Neuronal stem cell (in vitro differentiated cells): ENCODE measurements at places on chromosomes 16 and 17.

DNA sequence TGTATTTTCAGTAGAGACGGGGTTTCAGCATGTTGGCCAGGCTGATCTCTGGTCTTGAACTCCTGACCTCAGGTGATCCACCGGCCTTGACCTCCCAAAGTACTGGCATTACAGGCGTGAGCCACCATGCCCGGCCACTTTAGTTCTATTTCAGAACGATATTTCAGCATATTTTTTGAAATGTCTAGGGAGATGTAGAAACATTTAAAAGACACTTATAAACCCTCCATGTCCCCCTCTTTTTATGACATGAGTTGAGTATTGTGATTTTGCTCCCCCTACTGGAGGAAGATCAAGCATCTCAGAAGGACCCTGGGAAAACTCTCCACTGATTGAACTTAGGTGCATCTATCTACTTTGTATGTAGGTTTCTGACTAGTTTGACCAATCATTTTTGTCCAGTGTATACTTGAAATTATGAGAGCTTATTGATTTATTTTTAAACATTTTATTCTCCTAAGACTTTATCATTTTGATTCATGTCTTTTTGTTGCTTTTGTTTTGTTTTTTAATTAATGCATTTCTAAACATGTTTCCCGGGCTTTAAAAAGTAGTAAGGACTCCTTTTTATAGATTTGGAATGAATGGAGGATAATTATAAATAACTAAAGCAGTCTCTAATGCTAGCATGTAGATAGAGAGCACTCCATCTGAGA lies 105.1 kb downstream of the CHD9 start:
- no peaks in the 10 kb centered on the region for H3K27me3 ChIP-seq
- H3K4me3 ChIP-seq, result no peak overlapping the region
- H3K36me3 ChIP-seq, result peaks cover 2% of the 10 kb centered on the region
- no peak overlapping the region for H3K27ac ChIP-seq

- H3K27ac ChIP-seq, result no peak overlapping the region
- no peak overlapping the region for H3K4me3 ChIP-seq
- peaks cover 2% of the 10 kb centered on the region for H3K4me1 ChIP-seq
- no peak for DNase-seq
- peaks cover 22% of the 10 kb centered on the region for H3K36me3 ChIP-seq
These were observed 1.3 kb downstream of the AATF start for GRCh38 chr17:36950027-36950426.

- peaks cover 3% of the 10 kb centered on the region for H3K27me3 ChIP-seq
- DNase-seq, result no peak
These were observed 18.1 kb downstream of the CHMP1A start for GRCh38 chr16:89639385-89639784.

DNA sequence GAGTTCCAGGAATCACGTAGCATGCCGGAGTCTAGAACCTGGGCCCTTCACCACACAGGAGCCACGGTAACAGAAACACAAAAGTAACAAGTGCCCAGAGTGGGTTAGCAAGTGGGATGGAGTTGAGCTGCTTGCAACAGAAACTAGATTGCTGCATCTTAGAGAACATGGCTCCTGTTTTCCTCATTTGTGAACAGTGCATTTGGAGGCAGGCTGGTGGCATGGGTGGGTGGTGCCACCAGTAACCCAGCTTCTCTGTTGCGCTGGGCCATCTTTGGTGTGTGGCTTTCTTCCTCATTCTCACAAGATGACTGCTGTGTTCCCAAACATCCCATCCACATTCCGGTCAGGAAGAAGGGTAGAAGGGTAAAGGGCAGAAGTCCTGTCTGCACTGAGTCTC lies 95.5 kb downstream of the KATNIP start:
- no peaks in the 10 kb centered on the region for H3K4me1 ChIP-seq
- H3K27me3 ChIP-seq, result no peaks in the 10 kb centered on the region
- peaks cover 7% of the 10 kb centered on the region for H3K36me3 ChIP-seq
- no peak for DNase-seq
- H3K4me3 ChIP-seq, result no peak overlapping the region

DNA sequence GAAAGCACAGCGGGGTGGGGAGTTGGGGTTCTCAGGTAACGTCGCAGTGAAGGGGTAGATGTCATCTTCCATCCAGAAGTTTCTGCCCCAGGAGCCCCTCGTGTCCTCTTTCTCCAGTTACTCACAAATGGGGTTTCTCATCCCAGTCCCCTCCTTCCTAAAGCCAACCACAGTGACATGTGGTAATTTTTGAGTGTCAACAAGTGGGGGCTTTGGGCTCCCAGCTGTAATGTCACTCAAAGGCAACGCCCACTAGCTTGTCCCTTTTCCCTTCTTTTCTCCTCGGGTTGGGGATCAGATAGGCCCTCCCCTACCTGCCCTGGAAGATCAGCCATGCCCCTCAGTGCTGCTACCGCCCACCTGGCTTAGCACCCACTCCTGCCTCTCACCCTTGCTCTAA lies 14.4 kb downstream of the IRX5 start:
- peaks cover 11% of the 10 kb centered on the region for H3K36me3 ChIP-seq
- H3K27me3 ChIP-seq, result peaks cover 3% of the 10 kb centered on the region
- no peaks in the 10 kb centered on the region for H3K4me1 ChIP-seq
- no peak overlapping the region for H3K27ac ChIP-seq
- no peak for DNase-seq

DNA sequence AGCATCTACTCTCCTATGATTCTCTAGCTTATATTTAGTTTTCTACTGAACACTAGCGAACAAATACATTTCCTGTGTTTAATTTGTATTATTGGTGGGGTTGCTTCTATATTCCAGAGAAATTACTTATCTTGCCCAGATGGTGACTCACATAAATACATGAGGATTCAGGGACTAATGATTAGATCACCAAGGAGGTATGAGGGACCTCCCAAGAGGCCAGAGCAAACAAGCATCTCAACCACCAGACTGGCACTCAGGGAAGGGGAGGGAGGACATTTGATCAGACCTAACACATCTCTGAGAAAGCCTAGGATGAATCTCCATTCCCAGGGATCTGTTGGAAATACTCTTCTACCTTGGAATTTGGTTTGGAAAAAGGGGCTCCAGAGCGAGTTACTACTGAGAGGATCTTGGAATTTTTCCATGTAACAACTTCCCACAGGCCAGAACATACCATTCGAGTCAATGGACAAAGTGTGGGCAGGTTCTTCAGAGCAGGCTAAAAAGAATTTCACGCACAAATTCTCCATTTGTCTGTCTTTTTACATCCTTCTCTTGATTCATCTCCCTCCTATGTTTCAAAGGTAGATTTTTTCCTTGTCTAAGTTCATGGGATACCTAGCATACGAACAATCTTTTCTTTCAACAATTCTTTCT lies 262.6 kb upstream of the MYOCD start:
- no peaks in the 10 kb centered on the region for H3K36me3 ChIP-seq
- no peak overlapping the region for H3K4me3 ChIP-seq
- no peak overlapping the region for H3K27ac ChIP-seq
- DNase-seq, result no peak
- no peaks in the 10 kb centered on the region for H3K27me3 ChIP-seq

DNA sequence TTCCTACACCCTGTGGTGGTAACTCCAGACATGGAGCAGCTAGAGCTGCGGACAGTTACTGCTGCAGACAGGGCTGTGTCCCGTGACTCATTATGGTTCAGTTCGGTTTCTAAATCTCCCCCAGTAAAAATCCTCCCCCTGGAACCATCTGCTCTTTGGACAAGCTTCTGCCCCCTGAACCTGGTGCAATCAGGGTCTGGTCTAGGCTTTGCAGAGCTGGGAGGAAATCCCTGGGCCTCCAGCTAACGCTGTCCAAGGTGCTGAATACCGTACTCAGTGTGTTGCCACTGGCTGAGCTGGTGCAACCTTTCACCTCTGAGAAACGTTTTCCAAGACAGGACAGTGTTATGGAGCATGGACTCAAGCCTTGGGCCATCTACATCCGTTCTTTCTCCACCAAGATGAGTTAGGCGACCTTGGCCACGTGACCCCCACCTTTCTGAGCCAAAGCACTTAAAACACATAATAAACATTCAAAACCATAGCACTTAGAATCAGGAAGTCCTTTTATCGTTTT lies 142.0 kb downstream of the CPPED1 start:
- peak; percentile 74 for DNase-seq
- no peaks in the 10 kb centered on the region for H3K27me3 ChIP-seq
- no peak overlapping the region for H3K27ac ChIP-seq
- no peak overlapping the region for H3K4me3 ChIP-seq

DNA sequence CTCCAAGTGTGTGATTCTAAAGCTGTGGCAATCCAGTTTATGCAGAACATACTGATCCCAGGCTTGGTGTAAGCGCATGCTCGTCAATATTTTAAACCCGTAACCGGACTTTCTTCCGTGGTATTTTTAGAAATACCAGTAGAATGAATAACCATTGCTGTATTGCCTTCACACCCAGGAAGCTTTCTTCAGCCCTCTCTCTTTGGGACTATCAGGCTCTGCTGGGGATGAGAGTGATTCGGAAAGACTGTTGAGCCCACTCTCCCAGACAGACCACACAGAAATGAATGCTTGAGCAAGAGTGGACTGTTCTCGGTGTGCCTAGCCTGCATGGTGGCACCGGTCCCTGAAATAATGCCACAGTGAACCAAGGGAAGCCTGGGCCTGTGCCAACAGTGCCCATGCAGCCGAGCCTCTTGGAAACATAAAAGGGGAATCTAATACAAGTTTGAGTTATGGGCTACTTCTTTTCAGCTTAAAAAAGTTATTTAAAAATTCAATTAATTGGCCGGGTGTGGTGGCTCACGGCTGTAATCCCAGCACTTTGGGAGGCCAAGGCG lies 89.9 kb upstream of the ELAC2 start:
- no peaks in the 10 kb centered on the region for H3K27me3 ChIP-seq
- no peaks in the 10 kb centered on the region for H3K36me3 ChIP-seq
- peaks cover 3% of the 10 kb centered on the region for H3K4me1 ChIP-seq
- no peak for DNase-seq

DNA sequence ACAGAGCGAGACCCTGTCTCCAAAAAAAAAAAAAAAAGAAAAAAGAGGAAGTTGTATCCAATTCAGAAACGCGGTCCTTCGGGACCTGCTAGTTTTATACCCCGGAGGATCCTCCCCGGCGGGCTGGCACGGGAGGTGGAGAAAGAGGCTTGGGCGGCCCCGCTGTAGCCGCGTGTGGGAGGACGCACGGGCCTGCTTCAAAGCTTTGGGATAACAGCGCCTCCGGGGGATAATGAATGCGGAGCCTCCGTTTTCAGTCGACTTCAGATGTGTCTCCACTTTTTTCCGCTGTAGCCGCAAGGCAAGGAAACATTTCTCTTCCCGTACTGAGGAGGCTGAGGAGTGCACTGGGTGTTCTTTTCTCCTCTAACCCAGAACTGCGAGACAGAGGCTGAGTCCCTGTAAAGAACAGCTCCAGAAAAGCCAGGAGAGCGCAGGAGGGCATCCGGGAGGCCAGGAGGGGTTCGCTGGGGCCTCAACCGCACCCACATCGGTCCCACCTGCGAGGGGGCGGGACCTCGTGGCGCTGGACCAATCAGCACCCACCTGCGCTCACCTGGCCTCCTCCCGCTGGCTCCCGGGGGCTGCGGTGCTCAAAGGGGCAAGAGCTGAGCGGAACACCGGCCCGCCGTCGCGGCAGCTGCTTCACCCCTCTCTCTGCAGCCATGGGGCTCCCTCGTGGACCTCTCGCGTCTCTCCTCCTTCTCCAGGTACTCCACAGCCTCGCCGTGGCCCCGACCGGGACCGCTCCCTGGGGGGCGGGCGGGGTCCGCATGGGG lies at the start of gene CDH3:
CDH3 (plus strand) TSS at position 596 of the 779 bp plus-strand sequence; CDS start at position 666, 70 bp downstream.
- no peaks in the 10 kb centered on the region for H3K36me3 ChIP-seq
- H3K27ac ChIP-seq, result peak within 1 kb of the TSS; percentile 24
- peaks cover 17% of the 10 kb centered on the region for H3K27me3 ChIP-seq
- H3K4me1 ChIP-seq, result peaks cover 21% of the 10 kb centered on the region

GRCh38 chr16:67256701-67257230 lies 8.0 kb downstream of the SLC9A5 start:
- H3K4me3 ChIP-seq, result no peak overlapping the region
- no peaks in the 10 kb centered on the region for H3K36me3 ChIP-seq
- DNase-seq, result no peak
- no peaks in the 10 kb centered on the region for H3K4me1 ChIP-seq

DNA sequence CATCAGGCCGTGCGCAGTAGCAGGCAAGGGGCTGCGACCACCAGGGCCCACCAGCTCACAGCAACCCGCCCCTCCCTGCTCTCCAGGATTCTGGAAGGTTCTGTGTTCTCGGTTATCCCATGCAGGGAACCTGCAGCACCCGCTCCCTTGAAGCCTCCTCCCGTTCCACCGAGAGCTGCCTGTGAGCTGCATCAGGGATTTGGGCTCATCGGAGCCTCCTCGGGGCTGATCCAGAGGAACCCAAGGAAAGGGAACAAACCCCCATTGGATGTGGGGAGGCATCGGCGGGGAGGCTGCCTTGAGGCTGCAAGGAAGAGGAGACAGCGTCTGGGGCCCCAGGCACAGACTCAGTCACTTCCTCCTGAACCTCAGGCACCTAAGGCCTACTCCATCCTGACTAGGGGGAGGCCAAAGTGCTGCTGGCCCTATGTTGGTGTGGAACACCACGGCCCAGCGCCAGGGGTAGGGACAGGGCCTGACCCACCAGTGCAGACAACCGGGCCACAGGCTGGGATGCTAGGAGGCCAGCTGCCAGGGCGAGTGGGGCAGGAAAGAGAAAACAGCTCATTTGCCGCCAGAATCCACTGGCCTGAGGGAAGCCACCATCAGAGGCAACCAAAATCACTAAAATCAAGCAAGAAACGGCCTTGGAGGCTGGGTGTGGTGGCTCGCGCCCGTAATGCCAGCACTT lies 14.4 kb upstream of the LGALS3BP start:
- H3K36me3 ChIP-seq, result peaks cover 44% of the 10 kb centered on the region
- H3K27me3 ChIP-seq, result no peaks in the 10 kb centered on the region
- no peak overlapping the region for H3K4me3 ChIP-seq

DNA sequence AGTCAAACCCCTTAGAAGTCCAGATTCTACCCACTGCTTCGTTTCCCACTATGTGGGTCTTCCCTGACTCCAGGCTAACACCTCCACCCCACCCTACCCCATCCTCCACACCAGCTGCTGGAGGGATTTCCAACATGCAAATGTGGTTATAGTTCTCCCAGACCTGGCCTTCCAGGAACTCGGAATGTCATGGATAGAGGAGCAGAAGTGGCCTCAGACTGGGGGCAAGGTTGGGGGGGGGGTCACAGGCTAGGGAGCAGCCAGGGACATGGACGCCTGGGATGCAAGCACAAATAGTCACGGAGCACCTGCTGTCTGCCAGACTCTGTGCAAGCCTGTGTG lies 2.0 kb downstream of the CAMKK1 start:
- no peak overlapping the region for H3K4me3 ChIP-seq
- no peak overlapping the region for H3K27ac ChIP-seq
- H3K27me3 ChIP-seq, result no peaks in the 10 kb centered on the region
- no peaks in the 10 kb centered on the region for H3K36me3 ChIP-seq

DNA sequence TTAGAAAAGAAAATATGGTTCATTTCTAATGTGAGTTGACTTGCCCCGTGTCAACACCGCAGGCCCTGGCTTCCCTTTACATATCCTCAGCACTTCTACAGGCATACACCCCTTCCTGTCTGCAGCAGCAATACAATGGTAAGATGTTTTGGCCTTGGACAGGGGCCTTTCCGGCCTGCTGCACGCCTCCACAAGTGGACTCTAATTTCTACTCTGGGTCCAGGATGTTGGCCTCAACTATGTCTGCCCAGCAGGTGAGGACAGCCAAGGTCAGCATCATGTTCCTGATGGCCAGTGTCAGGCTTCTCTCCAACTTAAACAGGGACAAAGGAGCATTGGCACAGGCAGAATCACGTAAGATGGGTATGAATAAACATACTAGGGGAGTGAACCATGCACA lies 11.0 kb downstream of the C17orf67 start:
- H3K27ac ChIP-seq, result no peak overlapping the region
- DNase-seq, result no peak
- H3K4me1 ChIP-seq, result no peaks in the 10 kb centered on the region
- no peaks in the 10 kb centered on the region for H3K27me3 ChIP-seq
- H3K36me3 ChIP-seq, result no peaks in the 10 kb centered on the region
- H3K4me3 ChIP-seq, result no peak overlapping the region
